Kidney (tissue), 22 donors: ENCODE measurements at places on chromosomes 7 and 10. TPM values are rescaled to one million over a fixed set of nuclear protein-coding genes. Genes with fewer than 3 reads are reported as not detected.
A peak's percentile ranks its signal among the peaks of the same experiment; 100 is the strongest.

DNA sequence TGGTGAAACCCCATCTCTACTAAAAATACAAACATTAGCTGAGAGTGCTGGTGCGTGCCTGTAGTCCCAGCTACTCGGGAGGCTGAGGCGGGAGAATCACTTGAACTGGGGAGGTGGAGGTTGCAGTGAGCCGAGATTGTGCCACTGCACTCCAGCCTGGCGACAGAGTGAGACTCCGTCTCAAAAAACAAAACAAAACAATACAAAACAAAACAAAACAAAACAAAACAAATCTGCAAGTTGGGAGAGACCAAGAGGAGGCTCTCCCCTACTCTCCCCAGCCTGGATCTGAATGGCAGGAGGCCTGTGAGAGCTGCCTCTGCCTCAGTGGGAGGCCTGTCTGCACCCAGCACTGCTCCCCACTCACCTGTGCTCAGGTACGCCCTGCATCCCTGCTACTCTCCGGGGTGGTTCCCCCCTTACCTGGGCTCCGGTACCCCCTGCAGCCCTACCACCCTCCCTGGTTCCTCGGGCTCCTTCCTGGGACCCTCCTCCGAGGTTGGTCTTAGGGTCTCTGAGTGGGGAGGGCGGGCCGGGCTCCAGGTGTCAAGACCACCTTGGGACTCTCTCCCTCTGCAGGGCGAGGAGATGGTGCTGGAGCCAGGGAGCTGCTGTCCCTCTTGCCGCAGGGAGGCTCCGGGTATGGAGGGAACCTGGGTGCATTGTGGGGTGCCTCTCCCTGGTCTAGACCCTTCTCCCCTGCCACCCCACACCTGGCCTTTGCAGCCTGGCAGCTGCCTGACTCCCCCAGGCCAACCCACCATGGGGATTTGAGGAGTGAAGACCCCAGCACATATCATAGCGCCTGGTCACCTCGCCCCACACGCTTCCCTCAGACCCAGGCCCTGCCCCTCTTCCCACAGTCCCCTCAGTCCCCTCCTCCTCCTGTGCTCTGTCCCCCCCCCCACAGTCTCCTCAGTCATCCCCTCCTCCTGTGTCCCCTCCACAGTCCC is 9.5 kb upstream of the ZNF862 start:
- no peak overlapping the region for H3K4me3 ChIP-seq
- no peak overlapping the region for H3K27ac ChIP-seq
- no peak for DNase-seq
- H3K27me3 ChIP-seq, result no peaks in the 10 kb centered on the region
- no peaks in the 10 kb centered on the region for H3K36me3 ChIP-seq

GRCh38 chr7:131619336-131620305 is 63.2 kb upstream of the PODXL start:
- no peak overlapping the region for H3K4me3 ChIP-seq
- H3K27me3 ChIP-seq, result no peaks in the 10 kb centered on the region
- no peaks in the 10 kb centered on the region for H3K4me1 ChIP-seq
- DNase-seq, result no peak

DNA sequence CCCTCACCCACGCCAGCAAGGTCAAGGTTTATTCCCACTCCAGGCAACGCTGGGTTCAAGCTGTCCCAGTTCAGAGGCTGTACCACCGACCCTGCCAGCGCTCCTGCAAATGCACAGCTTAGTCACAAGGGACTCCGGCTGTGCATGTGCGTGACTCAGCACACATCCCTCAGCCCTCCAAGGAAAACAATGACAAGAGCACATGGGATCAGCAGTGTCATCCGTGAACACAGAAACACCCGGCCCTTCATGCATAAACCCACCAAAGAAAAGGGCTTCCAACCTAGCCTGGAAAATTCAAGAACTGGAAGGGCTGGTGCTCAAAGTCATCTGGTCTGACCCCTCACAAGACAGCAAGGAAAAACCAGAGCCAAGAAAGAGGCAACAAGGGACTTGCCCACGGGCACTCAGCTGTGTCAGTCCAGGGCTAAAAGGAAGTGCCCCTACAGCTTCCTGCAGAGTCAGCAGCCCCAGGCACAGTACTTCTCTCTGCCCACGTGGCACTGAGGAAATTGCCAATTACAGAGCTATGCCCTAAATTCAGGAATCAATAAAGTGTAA is 106.1 kb downstream of the KCNMA1 start:
- peak; percentile 86 for DNase-seq
- peak overlapping the region; percentile 18 for H3K27ac ChIP-seq
- no peaks in the 10 kb centered on the region for H3K4me1 ChIP-seq
- H3K36me3 ChIP-seq, result no peaks in the 10 kb centered on the region

DNA sequence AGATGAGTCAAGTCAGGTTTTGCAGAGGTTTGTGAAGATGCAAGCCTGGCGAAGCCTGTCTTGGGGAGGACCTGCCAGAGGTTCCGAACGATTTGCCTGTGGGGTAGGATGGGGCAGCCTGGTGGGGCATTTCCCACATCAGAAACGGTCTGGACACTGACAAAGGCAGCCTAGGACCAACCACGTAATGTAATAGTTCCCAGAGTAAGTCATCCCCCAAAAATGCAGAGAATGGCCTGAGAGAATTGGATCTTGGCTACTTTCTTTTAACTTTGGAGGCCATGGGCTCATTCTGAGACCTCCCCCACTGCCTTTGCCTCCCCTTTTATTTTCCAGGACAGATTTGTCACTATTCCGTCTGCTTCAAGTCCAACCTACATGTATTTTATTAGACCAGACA is 168.9 kb upstream of the SH2B2 start:
- H3K4me3 ChIP-seq, result no peak overlapping the region
- H3K27ac ChIP-seq, result no peak overlapping the region
- H3K27me3 ChIP-seq, result no peaks in the 10 kb centered on the region
- H3K36me3 ChIP-seq, result peaks cover 2% of the 10 kb centered on the region

The AGAP5 gene
- 9.9 TPM for total RNA-seq

The ADCY1 gene
- total RNA-seq, result 3.7 TPM

DNA sequence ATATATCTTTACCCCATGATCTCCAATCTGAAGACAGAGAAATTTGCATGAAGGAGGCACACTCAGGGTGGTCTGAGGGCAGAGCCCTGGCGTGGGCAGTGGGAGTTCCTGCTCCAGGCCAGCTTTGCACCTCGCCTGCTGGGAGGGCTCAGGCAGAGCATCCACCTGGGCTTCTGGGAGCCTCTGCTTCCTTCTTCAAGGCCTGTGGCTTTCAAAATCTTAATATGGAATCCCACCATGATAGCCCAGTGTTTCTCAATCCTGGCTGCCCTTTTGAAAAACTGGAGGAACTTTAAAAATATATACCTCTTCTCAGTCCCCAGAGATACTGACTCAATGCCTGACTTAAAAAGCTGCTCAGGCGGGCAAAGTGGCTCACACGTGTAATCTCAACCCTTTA is 36.7 kb upstream of the PSAP start:
- no peak overlapping the region for H3K27ac ChIP-seq
- no peaks in the 10 kb centered on the region for H3K4me1 ChIP-seq
- no peak for DNase-seq

GRCh38 chr10:3152566-3152935 is 20.0 kb downstream of the PITRM1 start:
- H3K4me1 ChIP-seq, result no peaks in the 10 kb centered on the region
- no peak overlapping the region for H3K4me3 ChIP-seq
- H3K27me3 ChIP-seq, result no peaks in the 10 kb centered on the region
- peaks cover 5% of the 10 kb centered on the region for H3K36me3 ChIP-seq
- DNase-seq, result no peak

The WIPF3 gene
- total RNA-seq, result 4.5 TPM

- H3K4me3 ChIP-seq, result no peak overlapping the region
- no peaks in the 10 kb centered on the region for H3K27me3 ChIP-seq
- H3K27ac ChIP-seq, result no peak overlapping the region
- DNase-seq, result peak; percentile 66
- H3K4me1 ChIP-seq, result no peaks in the 10 kb centered on the region
- no peaks in the 10 kb centered on the region for H3K36me3 ChIP-seq
Observed at GRCh38 chr10:46299536-46300369, 13.0 kb downstream of the ANTXRL start.

- no peak overlapping the region for H3K27ac ChIP-seq
- H3K27me3 ChIP-seq, result no peaks in the 10 kb centered on the region
- no peak overlapping the region for H3K4me3 ChIP-seq
- DNase-seq, result no peak
- H3K4me1 ChIP-seq, result peaks cover 4% of the 10 kb centered on the region
Observed at GRCh38 chr7:150307129-150307528, 16.0 kb upstream of the LRRC61 start.

GRCh38 chr7:2969398-2970306 is 74.0 kb downstream of the CARD11 start:
- no peaks in the 10 kb centered on the region for H3K36me3 ChIP-seq
- no peak for DNase-seq
- no peaks in the 10 kb centered on the region for H3K27me3 ChIP-seq

The HOXA6 gene
- 22.0 TPM for total RNA-seq

The AZGP1 gene
- 10.0 TPM for total RNA-seq

DNA sequence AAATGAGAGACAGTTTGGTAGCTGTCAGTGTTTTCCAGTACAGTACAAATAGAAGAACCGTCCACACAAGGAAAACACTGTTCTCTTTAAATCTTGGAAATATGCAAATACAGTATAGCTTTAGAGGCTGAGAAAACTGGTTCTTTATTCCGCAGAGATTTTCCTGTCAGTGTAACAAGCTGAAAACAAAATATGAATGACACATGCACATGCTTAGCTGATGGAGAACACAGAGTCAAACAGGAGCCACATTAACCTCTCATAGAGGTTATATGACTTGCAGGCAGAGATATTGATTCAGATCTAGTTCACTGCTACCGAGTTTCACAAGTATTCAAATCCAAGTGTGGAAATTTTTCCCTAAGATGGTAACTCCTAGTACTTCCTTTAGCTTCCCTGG is 135.2 kb upstream of the C1QL3 start:
- no peaks in the 10 kb centered on the region for H3K4me1 ChIP-seq
- DNase-seq, result no peak
- H3K27ac ChIP-seq, result no peak overlapping the region

DNA sequence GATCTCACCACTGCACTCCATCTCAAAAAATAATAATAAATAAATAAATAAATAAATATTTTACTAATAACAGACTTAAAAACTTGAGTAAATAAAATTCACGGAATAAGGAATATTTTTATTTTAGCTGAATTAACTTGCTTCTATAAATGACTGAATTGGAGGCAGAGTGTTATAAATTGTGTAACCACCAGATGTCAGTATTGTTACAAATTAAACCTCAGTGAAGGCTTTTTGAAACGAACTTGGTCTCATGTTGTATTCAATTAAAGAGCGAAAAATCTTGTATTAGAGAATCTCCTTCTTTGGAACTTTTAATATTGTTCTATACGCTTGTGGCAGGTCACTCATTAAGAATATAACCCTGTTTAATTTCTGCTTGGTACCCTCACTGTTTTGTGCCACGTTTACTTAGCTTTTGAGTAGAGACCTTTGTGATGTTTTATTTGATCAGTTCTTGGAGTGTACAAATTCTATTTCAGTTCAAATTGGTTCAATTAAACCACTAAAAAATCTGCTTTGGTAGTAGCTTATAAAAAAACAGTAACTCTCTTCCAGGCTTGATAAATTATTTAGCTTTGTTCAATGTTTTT is 45.6 kb upstream of the SCIN start:
- DNase-seq, result peak; percentile 77
- no peaks in the 10 kb centered on the region for H3K4me1 ChIP-seq
- no peak overlapping the region for H3K4me3 ChIP-seq
- no peak overlapping the region for H3K27ac ChIP-seq
- no peaks in the 10 kb centered on the region for H3K36me3 ChIP-seq

The ECHS1 gene
- total RNA-seq, result 85.6 TPM

The TLX1 gene
- total RNA-seq, result not detected

- no peak overlapping the region for H3K27ac ChIP-seq
- DNase-seq, result peak; percentile 16
- no peak overlapping the region for H3K4me3 ChIP-seq
- no peaks in the 10 kb centered on the region for H3K27me3 ChIP-seq
Observed at GRCh38 chr10:34049887-34050286, 715.4 kb upstream of the NRP1 start.

DNA sequence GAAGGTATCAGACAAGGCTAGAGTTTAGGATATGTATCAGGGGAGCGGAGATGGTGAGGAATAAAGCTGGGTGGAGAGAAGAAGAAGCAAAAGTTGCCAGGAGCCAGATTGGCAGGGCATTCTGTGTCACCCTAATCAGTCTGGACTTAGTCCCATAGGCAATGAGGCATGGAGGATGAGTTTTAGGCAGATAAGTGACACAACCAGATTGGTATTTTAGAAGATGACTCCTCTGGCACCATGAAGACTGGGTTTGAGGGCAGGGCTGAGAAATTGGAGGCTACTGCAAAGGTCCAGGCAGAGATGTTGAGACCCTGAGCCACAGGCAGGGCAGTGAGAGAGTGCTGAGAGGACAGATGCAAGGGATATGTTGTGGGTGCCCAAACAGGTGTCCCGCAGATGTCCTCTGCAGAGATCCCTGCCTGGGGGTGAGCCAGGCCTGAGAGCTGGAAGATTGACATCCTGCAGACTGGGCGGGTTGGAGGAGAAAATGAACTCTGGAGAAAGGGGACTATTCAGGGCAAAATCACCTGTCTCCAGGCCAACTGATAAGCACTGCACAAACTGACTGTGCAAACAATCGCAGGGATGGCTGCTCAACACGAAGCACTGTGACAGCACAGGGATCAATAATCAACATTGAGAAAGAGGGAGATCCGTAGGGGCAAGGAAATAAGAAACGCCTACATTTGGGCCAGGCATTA is 11.9 kb upstream of the HABP2 start:
- no peak overlapping the region for H3K4me3 ChIP-seq
- no peaks in the 10 kb centered on the region for H3K4me1 ChIP-seq
- no peaks in the 10 kb centered on the region for H3K36me3 ChIP-seq
- no peaks in the 10 kb centered on the region for H3K27me3 ChIP-seq

DNA sequence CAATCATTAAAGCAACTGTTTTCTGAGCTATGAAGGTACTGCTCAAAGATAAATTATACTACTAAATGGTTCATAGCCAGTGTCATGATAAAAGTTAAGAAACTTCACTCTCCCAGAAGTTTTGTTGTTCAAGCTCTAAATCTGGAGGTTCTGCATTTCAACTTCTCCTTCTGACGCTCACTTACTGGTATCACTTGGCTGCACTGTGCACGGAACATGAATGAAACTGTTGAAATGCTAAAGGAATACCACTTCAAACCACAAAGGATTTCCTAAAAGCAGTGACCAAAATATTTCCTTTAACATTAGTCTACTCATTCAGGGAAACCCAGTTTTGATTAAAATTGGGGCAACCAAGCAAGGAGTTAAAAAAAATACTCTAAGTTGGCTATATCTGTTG is 93.6 kb downstream of the UBE2H start:
- H3K4me1 ChIP-seq, result peaks cover 13% of the 10 kb centered on the region
- H3K36me3 ChIP-seq, result no peaks in the 10 kb centered on the region
- no peak overlapping the region for H3K4me3 ChIP-seq
- H3K27me3 ChIP-seq, result no peaks in the 10 kb centered on the region
- no peak for DNase-seq

DNA sequence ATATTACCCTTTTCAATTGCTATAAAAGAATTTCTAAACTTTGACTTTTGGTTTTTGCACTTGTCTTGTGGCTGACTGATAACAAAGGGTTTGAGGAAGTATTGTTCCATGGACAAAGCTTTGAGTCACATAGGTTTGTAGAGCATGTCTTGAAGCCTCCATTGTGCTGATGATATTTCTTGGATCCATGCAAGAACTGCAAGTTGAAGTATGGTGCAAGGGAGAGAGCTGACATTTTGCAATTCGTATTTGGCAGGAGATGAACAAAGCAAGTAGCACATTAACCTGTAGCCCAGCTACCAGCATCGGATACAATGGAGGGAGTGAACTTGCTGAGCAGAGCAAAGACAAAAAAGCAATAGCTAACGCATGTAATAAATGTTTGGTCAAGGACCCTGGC is 23.4 kb downstream of the MGAM2 start:
- H3K36me3 ChIP-seq, result no peaks in the 10 kb centered on the region
- no peaks in the 10 kb centered on the region for H3K27me3 ChIP-seq
- no peak overlapping the region for H3K27ac ChIP-seq
- no peak overlapping the region for H3K4me3 ChIP-seq

GRCh38 chr7:11620406-11621253 is 211.4 kb downstream of the THSD7A start:
- no peak for DNase-seq
- no peaks in the 10 kb centered on the region for H3K36me3 ChIP-seq
- no peak overlapping the region for H3K4me3 ChIP-seq
- H3K27me3 ChIP-seq, result no peaks in the 10 kb centered on the region
